Dorsolateral prefrontal cortex (tissue), 122 donors: ENCODE measurements at places on chromosomes 4 and X. TPM values are rescaled to one million over a fixed set of nuclear protein-coding genes. Genes with fewer than 3 reads are reported as not detected.

L1CAM gene
- total RNA-seq = 183 TPM

DDIT4L gene
- total RNA-seq = 5.9 TPM

NPFFR2 gene
- 1.9 TPM for total RNA-seq

FAM9B gene
- not detected for total RNA-seq

KIT gene
- total RNA-seq = 35.6 TPM
